ENCODE measurements at places on chromosomes 12 and 14.
A peak's percentile ranks its signal among the peaks of the same experiment; 100 is the strongest.

DNA sequence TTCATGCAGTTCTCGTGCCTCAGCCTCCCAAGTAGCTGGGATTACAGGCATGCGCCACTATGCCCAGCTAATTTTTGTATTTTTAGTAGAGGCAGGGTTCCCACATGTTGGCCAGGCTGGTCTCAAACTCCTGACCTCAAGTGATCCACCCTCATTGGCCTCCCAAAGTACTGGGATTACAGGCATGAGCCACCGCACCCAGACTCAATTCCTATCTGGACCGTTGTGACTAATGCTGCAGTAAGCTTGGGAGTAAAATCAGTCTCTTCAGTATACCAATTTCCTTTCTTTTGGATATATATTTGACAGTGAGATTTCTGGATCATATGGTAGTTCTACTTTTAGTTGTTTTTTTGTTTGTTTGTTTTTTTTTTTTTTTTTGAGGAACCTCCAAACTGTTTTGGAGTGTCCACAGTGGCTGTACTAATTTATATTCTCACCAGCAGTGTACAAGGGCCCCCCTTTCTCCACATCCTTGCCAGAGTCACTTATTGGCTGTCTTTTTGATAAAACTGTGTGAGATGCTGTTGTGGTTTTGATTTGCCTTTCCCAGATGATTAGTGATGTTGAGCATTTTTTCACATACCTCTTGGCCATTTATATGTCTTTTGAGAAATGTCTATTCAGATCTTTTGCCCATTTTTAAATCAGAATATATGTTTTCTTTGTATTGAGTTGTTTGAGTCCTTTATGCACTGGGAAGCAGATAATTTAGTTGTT is 37.3 kb upstream of the EVL start:
- no peak for DNase-seq

- peak; percentile 15 for DNase-seq
Measured at GRCh38 chr12:93176165-93176564, 201.6 kb upstream of the NUDT4 start.

DNA sequence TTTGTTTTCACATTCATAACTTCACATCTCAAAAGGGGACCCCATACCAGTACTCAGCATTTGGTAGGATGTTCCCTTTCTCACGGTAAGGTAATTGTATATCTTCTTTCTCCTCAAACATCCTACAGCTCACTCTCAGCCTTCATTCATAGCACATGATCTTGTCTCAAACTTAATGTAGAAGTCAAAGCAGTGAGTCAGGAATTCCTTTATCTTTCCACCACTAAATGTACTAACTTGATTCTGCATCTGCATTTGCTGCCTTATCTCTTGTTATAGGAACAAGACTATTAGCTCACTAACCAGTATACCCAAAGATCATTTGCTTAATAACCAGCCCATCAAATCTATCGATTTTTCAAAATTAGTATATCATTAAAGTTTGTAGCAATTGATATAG is 22.9 kb downstream of the CPSF2 start:
- DNase-seq = no peak

DNA sequence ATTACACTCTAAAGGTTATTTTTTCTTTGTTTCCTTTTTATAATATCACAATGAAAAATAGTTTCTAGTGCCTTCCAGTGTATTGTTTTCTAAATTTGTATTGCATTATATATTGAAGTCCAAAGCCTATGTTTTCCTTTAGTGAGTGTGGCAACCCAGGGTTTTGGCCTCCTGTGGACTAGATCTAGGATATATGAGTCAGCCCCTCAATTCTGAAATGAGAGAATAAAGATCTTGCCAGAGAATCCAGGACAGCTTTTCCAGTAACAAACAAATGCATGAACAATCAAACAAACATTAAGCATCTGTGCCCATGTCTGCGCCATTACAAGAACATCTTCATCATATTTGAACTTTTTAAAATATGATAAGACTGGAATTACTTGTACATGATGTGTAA is 70.7 kb upstream of the SSTR1 start:
- no peak for DNase-seq

DNA sequence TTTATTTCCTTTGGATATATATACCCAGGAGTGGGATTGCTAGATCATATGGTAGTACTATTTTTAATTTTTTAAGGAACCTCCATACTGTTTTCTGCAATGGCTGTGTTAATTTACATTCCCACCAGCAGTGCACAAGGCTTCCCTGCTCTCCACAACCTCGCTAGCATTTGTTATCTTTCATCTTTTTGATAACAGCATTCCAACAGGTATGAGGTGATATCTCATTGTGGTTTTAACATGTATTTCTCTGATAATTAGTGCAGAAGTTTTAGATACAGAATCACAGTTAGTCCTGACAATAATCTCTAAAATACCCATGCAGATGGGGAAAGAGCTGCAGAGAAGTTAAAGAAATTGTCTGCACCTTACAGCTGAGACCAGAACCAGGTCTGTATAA is 35.5 kb upstream of the BCL2L14 start:
- no peak for DNase-seq
